Midbrain (tissue), 1 donor: ENCODE measurements at places on chromosomes 4 and X.
A peak's percentile ranks its signal among the peaks of the same experiment; 100 is the strongest.

GRCh38 chr4:15118292-15118691, 116.0 kb downstream of the CPEB2 start:
- DNase-seq, result peak; percentile 3

GRCh38 chrX:30283456-30284200, 25.6 kb downstream of the NR0B1 start:
- DNase-seq, result no peak

DNA sequence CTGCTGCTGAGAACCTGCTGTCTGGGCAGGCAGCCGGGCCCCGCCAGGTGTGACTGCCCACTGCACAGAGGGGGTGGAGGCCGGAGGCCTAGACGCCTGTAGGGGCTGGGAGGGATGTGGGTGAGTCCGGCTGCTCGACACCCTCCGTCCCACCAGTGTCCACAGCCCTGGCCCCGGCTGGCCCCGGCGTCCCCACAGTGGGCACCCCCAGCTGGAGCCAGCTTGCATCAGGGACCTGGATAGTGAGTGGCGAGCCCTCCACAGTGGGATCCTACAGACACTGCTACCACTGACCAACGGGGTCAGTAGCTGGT, 34.7 kb upstream of the SPON2 start:
- no peak for DNase-seq

DNA sequence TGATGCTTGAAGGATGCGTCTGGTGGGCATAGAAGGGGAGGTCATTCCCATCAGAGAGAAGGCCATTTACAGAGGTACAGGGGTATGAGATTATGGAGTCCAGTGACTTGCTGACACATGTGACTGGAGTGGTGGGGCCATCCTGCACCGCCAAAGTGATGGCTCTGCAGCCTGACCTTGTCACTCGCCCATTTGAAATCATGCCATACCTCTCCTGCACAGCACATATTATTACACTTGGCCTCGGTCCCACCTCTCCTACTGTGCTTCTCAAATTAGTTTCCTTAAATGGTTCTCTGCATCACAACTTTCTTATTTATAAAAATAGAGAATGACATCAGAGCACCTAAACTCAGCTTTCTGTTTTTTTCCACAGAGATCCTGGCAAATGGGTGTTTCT, 60.7 kb upstream of the HAND2 start:
- DNase-seq, result no peak

GRCh38 chr4:7740866-7741525, 198.7 kb downstream of the AFAP1 start:
- DNase-seq, result no peak

DNA sequence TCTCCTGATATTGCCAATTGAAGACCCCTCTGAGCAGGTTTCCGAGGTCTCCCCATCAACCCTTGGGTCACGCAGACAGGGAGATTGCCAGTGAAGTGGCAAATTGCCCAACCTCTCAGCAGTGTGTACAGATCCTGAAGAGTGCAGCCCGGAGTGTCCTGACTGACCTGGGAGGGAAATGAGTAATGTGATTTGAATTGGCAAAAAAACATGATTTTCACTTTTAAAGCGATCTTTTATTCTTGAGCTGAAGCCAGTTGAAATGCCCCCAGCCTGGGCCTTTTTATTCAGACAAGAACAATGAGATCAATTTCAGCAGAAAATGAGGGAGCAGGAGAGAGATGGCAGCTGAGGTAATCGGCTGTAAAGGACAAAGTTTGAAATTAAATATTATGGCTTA, 401.8 kb downstream of the RAPGEF2 start:
- DNase-seq, result no peak

DNA sequence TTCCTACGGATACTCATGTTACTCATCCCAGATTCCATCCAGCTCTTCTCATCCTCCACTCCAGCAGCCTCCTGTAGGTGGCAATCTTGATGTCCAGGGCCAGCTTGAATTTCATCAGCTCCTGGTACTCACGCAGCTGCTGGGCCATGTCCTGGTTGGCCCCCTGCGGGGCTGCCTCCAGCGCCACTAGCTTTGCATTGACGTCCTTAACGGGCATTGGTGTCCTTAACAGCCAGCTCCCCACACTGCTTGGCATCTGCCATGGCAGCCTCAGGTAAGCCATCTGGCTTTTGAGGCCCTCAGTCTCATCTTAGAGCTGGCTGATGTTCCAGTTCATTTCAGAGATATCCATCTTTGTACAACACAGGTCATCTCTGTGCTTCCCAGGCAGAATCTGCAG, 223.7 kb downstream of the FGF13 start:
- DNase-seq, result no peak

DNA sequence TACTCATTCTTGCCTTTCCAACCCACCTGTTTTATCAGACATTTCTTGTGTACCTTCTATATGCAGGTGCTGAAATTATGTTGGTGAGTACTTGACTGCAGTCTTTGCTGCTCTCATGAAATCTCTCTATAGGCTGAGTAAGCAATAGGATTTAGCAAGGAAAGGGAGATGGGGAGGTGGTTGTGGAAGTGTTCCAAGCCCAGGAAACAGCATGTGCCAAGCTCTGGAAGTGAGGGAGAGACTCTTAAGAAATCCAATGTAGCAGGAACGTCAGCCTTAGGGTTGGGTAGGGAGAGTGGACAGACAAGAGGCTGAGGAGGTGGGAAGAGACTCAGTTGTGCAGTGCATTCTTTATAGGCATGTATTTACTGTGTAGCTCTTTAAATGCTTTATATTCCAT, 5.6 kb downstream of the SEPTIN11 start:
- no peak for DNase-seq

DNA sequence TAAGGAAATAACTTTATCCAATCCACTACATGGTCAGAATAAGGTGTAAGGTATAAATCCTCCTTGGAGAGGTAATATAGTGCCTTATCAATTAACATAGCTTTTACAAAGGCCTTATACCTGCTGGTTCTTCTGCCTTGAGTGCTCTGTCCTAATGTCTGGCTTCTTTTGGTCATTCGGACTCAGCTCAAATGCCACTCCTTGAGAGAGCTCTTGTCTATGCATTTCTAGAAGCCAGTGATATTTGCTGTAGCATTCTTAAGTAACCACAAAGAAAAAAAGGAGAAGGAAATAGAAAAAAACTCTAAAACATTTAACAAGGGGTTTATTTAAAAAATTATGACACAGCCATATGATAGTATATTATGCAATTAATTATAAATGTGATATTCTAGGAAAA, 444.8 kb upstream of the SLIT2 start:
- no peak for DNase-seq

GRCh38 chr4:166067915-166068314, 194.9 kb downstream of the TLL1 start:
- DNase-seq, result no peak

- no peak for DNase-seq
Measured at GRCh38 chr4:84901740-84902281, 64.7 kb downstream of the WDFY3 start.

GRCh38 chr4:54363037-54363436, 133.9 kb downstream of the PDGFRA start:
- DNase-seq, result no peak

DNA sequence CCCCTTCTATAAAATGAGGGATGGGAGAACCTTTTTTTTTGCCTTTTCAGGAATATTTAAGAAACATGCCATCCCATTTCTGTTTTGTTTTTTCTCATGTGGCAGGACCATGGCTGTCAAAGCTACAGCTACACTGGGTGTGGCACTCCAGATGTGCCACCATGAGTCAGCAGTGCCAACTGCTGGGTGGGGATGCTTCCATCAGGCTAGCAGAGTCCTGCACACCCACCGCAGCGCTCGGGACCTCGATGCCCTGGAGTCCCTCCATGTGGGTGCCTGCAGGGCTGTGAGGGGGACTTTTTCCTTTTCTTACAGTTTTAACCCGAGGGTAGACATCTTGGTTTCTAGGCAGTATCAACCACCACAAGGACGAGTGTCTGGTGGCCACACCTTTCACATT, 352.6 kb downstream of the NR3C2 start:
- DNase-seq, result no peak

DNA sequence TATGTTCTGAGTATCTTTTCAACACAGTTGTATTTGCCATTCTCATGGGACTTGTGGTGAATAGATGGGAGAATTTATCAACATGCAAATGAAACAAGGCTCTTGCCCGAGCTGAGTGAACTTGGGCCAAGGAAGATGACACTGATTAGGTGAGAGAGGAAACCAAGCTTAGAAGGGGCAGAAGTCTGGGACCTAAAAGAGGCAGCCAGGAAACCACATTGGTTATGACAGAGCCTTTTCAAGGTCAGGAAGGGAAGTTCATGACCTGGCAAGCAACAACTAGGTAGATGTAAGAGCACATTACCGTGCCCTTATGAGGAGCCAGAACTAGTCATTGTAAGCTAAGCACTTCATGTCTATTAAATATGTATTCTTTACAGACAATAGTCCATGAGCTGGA, 590.3 kb downstream of the PACRGL start:
- DNase-seq, result no peak

GRCh38 chr4:37400241-37400881, 155.8 kb downstream of the NWD2 start:
- no peak for DNase-seq

DNA sequence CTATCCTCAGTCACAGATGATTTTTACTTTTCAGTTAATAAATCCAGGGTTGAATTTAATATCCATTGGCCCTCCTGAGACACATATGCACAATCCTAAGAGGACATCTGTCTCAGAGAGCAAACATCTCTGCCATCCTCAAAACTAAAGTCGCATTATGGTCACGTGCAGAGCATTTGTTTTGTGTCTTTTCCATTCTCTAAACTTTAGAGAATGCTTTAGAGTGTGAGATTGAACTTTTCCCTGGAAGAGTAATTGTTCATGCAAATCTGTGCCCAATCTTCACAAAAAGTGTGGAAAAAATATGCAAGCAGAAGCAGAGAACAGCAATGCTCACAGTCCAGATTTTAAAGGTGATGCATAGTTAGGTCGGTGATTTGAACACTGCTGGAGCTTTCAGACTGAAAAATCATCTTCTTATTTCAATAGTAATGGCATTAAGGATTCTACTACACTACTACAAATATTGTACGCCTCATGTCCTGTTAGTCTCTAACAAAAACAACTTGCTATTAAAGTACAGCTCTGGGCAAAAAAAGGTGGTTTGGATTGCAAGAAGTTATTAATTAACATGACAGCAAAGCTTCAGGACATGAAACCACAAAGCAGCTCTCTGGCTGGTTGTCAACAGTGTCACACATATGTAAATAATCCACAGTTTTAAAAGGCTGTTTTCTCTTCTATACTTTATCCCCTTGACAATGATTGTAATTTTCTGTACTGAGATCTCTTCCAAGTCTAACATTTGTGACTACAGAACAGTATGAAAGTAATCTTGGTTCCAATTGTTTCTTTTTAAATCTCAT, 19.9 kb downstream of the DCHS2 start:
- DNase-seq, result no peak

GRCh38 chr4:40149960-40150385, 46.9 kb upstream of the RHOH start:
- peak; percentile 52 for DNase-seq

DNA sequence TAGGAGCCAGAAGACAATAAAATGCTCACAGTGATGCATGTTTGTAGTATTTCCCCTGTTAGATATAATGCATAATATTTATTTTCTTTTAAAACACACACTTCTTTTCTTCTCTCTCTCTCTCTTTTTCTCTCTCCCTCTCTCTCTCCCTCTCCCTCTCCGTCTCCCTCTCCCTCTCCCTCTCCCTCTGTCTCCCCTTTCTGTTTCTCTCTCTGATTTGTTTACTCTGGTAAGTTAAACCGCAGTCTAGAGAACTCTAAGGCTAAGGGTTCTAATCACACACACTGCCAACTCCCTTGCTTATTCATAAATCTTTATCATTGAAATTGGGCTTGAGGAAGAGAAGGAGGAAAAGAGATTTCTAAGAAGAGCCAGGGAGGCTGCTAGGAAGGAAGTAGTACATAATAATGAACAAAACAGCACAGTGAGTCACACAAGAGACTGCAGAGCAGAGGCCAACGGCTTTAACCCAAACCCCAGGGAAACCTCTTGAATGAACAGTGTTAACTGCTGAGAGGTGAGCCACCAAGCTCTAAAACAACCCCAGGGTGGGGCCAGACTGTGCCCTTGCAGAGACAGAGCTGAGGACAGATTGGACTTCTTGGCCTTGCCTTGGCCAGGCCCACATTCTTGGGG, 9.1 kb upstream of the PHOX2B start:
- no peak for DNase-seq

- DNase-seq, result peak; percentile 49
Measured at GRCh38 chr4:145061318-145061920, 36.6 kb downstream of the ANAPC10 start.

- no peak for DNase-seq
Measured at GRCh38 chr4:111405989-111406388, 739.3 kb upstream of the FAM241A start.
